ENCODE measurements at places on chromosomes 3 and 15.

- no peak for DNase-seq
Measured at GRCh38 chr3:20028905-20029331, 11.3 kb upstream of the KAT2B start.

- no peak for DNase-seq
Measured at GRCh38 chr15:39830166-39830565, 47.5 kb upstream of the FSIP1 start.

DNA sequence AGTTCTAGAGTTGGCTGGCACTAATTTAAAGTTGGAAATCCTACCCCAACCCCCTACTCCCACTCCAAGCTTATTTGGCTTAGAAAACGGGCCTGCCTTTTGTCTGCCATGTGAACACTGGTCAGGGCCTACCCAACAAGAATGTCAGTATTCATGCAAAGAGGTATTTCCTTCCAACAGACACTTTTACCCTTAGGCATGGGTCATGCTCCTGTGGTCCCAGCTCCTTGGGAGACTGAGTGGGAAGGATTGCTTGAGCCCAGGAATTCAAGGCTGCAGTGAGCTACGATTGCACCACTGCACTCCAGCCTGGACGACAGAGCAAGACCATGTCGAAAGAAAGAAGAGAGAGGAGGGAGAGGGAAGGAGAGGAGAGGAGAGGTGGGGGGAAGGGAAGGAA, 137.5 kb upstream of the LRTM1 start:
- DNase-seq: no peak

GRCh38 chr3:66822186-66823008, 175.7 kb upstream of the KBTBD8 start:
- no peak for DNase-seq

DNA sequence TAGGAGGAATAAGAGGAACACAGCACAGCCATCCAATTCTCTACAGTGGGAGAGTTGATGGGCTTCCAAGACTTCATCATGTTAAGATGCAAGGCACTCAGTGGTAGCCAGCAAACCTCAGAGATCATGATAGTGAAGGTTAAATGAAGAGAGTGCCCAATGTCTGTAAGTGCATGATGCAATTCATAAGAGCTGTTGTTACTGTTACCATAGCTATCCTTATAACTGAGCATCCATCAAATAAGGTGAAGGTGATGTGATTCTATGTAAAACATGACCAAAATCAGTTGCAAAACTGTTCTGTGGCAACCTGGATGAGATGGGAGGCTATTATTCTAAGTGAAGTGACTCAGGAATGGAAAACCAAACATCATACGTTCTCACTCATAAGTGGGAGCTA, 289.7 kb downstream of the MAGI1 start:
- DNase-seq: no peak

- no peak for DNase-seq
Measured at GRCh38 chr3:52056521-52056967, at the start of gene DUSP7. DUSP7 (minus strand) TSS chr3:52056571; CDS start chr3:52056366, 205 bp downstream.

DNA sequence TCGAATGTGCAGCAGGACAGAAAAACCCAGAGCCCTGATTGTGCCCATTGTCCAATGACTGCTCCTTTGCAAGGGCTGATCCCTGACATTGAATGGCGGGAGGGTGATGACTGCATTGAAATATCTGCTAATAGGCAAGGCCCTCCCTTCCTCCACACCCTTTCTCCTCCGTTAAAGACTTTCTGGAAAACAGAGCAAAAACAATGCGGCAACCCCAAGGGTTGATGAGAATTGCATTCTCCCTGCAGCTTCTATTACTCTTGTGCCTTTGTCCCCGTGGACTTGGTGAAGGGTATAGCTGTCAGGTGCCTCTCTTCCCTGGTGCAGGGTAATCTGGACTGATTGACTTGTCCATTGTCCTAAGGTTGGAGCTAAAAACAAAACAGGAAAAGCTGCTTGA, 71.8 kb downstream of the THSD4 start:
- no peak for DNase-seq

Data from chondrocyte (in vitro differentiated cells).